DMS79 (cell line): ENCODE measurements at places on chromosomes 3 and 15.

GRCh38 chr15:68214838-68215254, 9.7 kb upstream of the CALML4 start:
- no peak for DNase-seq

DNA sequence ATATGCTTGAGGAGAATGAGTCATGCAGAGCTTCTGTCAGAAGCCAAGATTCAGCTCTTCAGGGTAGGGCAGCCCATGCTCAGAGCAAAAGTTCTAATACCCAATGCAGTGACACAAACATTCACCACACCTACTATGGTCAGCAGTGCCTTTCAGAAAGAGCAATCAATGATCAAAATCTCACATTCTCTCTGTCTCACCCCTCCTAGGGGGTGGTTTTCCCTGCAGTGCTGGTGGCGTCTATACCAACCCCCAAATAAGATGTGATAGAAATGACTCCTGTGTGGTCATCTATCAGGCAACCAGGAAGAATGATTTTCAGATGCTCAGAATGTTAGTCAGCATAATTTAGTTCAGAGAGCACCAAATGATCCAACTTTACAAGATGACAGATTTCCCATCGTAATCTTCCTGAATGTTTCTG, 385.3 kb downstream of the NTRK3 start:
- no peak for DNase-seq

GRCh38 chr3:134790065-134790464, 5.0 kb upstream of the EPHB1 start:
- DNase-seq = no peak

DNA sequence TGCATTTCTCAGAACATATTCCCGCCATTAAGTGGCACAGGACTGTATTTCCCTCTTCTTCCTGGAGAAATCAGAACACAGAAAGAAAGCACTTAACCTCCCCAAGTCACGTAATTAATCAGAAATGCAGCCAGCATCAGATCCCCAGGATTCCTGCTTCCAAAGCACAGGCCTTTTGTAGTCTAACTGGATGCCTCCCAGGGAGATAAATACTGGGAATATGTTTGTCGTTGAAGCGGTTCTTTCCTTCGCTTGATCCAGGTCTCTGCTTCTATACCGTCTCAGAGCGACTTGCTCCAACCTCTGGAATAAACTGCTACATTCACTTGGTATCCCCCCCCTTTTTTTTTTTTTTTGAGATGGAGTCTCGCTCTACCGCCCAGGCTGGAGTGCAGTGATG, 198.6 kb downstream of the KBTBD8 start:
- DNase-seq = no peak

GRCh38 chr3:137205394-137206045, 247.7 kb downstream of the IL20RB start:
- peak; percentile 41 for DNase-seq

DNA sequence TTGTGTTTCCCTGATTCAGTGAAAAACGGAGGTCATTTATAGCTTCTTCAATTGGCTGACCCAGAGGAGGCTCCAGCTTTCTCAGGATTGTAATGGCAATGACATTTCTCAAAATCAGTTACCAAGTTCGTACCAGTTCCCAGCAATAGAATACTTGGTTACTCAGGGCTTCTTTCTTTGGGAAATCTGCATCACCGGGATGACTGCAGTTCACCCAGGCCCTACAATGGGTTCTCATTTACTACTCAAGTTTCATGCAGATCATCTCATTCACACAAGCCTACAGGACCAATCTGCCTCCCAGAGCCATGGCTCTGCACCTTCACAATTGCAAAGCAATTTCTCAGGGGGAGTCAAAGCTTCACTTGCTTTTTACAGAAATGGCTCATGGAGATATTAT, 109.6 kb downstream of the FHIT start:
- no peak for DNase-seq

- no peak for DNase-seq
Measured at GRCh38 chr3:48367201-48367600, 4.8 kb upstream of the FBXW12 start.

GRCh38 chr3:16516695-16517481, 3.4 kb upstream of the RFTN1 start:
- no peak for DNase-seq

- no peak for DNase-seq
Measured at GRCh38 chr3:126344380-126345041, 12.7 kb downstream of the KLF15 start.

- no peak for DNase-seq
Measured at GRCh38 chr3:14832975-14833722, 14.4 kb downstream of the FGD5 start.

- no peak for DNase-seq
Measured at GRCh38 chr15:53580366-53580765, 179.1 kb downstream of the WDR72 start.

- DNase-seq = no peak
Measured at GRCh38 chr3:186239321-186239720, 122.7 kb downstream of the DGKG start.

DNA sequence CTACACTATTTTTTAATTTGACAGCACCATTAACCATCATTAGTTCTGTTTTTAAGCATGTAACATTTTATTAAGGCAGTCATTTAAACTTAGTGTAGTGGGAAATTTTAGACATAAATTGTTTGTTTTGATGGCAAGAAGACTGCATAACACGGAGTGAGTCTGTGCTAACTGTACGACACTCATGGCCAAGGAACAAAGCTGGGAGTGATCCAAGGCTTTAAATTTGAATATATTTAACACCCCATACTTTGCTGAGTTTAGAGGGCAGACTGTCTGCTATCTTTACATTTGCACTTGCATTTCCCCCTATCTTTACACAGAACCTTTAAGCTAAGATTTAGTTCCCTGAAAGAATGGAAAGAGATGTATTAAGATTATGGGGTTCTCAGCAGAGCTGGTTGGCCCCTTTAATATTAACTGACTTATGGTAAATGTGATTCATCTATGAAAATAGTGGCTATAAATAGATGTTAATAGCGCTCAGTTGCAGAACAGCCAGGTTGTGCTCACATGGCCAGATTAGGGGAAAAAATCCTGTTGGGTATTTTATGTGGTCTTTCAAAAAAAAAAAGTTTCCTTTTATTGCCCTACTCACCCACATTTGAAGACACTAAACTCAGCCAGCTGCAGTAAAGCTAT, 120.7 kb downstream of the CMSS1 start:
- DNase-seq = no peak

- no peak for DNase-seq
Measured at GRCh38 chr3:43212914-43213611, 73.3 kb upstream of the SNRK start.
